ENCODE measurements at places on chromosomes 6 and 20.

- no peak for DNase-seq
Measured at GRCh38 chr20:20832715-20833114, 120.3 kb upstream of the RALGAPA2 start.

GRCh38 chr20:33769043-33769442 lies 37.2 kb downstream of the ZNF341 start:
- no peak for DNase-seq

GRCh38 chr6:41713159-41713649 lies 22.2 kb downstream of the TFEB start:
- peak; percentile 80 for DNase-seq

- DNase-seq = no peak
Measured at GRCh38 chr6:5054245-5054873, 30.8 kb upstream of the PPP1R3G start.

- DNase-seq = no peak
Measured at GRCh38 chr6:48777411-48777810, 666.4 kb upstream of the PTCHD4 start.

GRCh38 chr6:165662041-165662748 lies 846 bp downstream of the PDE10A start:
- peak; percentile 67 for DNase-seq

DNA sequence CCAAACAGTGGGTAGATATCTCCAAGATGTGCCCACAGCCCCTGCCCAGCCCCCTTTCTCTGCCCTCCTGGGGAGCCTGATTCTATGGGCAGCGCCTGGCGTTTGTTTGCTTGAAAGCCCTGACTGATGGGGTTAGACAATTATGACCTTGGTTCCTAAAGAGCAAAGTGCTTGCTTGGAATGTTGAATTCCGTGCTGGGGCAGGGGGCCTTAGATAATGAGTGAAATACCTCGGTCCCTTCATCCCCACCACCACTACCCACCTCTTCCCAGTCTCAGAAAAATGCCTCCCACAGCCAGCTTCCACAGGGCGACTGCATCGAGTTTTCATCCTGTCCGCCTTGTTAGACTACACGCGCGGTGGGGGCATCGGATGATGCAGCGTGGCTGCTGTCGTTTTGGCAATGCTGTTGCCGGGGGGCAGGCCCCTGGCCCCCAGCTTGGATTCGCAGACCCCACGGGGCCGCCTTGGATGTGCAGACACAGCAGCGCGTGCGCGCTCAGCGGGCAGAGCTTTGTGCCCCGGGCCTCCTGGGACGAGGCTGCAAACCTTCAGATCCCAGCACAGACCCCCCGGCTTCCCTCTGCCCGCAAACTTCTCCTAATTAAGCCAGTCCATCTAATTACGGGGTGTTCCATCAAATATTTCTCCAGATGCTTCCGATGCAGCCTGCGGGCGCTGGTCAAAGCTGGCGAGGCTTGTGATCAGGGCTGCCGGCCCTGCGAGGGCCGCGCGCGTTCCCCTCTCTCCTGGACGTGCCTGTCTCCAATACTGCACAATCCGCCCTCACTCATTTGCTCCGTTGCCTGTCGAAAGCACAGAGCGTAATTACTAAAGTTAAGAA lies 86.1 kb downstream of the LINC00237 start:
- DNase-seq = peak; percentile 45

DNA sequence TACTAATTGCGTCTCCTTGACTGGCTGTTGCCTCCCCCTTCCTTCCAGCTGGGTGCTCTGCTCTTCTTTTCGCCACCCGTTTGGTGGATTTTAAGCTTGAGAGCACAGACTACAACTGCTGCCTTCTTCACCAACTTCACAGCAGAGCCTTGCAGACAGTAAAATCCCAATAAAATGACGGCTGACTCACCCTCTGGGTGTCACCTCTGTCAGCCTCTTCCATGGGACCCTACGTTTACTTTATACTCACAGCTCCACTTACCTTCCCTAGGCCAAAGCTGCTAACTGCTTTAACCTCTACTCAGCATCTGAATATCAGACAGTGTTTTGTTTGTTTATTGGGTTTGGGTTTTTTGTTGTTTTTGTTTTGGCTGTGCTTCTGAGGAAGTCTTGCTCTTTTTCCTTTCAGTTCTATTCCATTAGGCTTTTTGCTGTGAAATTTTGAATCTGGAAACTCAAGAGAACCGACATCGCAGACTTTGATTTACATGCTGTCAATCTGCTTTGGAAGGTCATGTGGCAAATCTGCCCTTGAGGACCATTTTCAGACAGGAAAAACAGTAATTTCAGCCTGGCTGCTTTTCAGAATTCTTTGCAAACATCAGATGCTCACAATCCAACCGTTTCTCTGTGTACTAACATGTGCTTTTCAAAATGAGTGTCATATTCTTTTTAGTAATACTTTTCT lies 2.4 kb downstream of the AGPAT4 start:
- DNase-seq = no peak

DNA sequence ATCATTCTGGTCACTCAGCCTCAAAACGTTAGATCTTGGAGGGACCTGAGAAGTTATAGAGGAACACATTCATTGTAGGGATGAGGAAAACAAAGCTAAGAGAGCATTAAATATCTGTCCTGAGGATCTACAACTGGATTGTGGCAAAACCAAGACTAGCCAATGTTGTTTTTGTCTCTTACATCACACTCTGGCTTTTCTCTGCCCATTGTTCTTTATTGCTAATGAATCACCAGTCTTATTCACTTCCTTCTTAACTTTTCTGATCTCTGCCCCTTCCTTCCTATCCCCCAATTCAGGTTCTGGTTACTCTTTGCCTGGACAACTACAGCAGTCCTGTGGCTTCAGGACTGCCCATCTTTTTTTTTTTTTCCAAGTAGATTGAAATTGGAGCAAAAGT lies 57.0 kb upstream of the PREP start:
- DNase-seq = peak; percentile 16

DNA sequence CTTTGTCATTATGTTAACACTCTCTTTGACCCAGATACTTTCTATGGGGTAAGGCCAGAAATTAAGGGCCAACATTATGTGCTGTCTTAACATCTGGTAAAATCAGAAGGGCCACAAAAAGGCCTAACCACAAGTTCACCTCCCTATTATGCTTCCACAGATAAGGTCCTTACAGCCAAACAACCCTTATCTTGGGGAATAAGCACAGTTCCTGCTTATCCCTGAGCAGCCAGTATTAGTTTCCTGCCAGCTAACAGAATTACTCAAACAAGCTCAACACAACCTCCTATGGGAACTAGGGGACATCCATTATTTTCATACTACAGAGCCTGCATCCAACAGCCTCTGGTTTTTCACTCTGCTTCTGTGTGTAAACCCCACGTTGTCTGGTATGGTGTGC lies 724.8 kb downstream of the HACE1 start:
- DNase-seq = no peak

DNA sequence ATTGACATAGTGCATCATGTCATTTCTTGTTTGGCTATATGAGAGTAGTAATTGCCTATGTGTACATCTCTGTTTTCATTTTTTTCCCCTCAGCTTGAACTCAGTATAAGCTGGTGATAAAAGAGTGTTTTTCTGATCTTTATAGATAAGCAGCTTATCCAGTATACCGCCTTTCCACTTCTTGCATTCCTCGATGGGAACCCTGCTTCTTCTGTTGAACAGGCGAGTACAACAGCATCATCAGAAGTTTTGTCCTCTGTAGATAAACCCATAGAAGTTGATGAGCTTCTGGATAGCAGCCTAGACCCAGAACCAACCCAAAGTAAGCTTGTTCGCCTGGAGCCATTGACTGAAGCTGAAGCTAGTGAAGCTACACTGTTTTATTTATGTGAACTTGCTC lies 32.3 kb downstream of the HSF2 start:
- DNase-seq = no peak

DNA sequence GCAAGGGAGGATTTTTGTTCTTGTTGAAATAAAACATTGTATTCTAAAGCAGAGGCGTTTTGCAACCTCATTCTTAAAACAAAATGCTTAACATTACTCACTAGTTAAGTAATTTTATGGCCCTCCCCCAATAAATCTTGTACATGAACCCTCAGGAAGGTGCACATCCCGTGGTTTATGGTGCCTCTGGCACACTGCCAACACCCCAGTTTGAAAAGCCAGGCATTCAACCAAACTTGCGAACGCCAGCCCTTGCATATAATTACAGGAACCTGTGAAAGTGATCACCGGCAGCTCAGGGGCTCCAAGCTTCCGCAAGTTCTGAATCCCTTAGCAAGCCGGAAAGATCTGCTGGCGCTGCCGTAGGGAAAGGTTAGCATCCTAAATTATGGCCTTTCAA lies 1109.0 kb upstream of the FLRT3 start:
- DNase-seq = peak; percentile 54

DNA sequence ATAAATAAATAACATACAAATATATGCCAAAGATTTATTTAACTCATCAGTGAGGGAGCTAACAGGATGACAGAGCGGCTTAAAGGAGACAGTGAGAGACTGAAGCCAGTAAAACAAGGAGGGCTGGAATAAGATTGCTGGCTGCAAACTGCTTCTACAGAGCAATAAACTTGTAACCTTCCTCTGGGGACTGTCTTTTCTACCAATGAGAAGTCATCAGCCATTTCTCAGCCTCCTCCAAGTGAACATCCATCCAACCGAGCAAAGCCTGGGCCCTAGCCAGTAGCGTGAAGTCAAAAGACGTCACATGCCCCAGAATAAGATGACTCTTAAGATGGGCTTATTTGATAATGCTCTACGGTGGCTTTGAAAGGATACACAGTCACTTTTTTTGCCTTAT lies 42.5 kb downstream of the CPXM1 start:
- DNase-seq = no peak

DNA sequence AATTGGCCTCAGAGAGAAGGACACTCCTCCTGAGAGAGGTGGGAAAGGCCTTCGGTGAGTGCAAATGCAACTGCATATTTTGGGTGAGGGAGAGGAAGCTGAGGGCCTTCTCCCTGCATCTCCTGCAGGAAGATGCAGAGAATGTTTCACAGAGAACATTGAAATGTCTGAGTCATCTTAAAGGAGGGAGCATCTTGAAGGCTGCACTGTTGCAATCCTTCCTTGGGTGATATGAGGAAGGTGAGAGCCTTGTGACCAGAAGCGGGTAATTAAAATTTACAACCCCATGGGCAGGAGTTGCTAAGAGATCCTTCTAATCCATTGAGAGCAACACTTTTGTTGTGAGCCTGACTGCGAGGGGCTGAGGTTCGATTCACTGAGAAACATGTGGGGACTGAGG lies 375.7 kb upstream of the MARCKS start:
- no peak for DNase-seq

DNA sequence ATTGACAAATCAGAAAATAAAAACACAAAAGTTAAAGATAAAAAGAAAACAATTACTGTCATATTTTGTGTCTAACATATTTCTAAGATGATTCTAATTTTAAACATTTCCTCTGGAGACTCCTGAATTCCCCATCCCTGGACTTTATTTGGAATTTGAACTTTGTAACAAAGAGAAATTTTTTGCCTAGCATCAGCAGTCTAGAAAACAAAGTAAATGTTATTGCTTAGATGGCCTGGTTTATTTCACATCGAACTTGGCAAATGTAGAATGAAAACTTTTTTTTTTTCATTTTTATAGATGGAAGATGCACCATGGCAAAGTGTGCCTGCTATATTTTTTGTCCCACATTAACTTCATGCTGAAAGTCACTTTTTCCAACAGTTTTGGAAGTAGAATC lies 159.1 kb downstream of the TBX18 start:
- DNase-seq = no peak

DNA sequence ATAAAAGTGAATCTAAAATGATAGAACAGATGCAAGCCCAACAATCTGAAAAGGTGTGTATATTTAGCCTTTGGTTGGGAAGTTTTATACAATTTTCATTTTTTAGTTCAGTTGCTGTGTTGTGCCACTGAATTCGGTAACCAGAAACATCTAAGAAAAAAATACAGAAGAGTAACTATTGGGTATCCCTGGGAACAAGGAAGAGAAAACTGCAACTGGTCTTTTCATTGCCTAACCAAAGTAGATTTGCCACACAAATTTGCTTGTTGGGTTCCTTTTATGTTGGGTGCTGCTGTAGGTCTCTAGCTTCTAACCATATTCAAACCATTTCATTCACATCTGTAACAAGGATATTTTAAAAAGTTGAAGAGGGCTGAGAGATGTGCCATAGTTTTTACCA lies 2.8 kb upstream of the TMEM30A start:
- DNase-seq = no peak

DNA sequence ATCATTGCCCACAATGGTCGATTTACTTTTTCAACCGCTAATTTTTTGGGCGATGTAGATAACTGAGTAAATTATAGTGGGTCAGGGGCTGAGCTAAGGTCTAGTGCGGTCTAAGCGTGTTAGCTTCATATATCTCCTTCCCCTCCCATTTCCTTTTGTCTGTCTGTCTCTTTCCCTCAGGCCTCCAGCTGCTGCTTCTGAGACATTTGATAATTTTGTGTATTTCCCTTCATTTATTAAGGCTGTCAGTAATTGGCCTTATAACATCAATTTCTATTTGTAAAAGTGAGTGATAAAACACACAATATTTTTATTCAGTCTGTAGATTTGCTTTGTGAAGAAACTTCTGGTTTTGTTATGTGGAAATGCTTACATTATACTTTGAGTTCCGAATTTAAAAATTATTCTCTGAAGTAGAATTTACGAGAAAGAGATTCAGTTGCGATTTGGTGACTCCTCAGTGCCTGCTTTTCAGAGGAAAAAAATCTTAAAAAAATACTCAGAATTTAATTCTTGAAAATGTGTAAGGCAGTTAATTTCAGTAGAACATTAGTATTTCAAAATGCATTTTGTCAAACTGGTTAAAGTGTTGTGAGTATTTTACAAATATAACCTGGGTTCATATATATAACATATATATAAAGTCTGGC lies 1.4 kb downstream of the TMEM170B start:
- no peak for DNase-seq

DNA sequence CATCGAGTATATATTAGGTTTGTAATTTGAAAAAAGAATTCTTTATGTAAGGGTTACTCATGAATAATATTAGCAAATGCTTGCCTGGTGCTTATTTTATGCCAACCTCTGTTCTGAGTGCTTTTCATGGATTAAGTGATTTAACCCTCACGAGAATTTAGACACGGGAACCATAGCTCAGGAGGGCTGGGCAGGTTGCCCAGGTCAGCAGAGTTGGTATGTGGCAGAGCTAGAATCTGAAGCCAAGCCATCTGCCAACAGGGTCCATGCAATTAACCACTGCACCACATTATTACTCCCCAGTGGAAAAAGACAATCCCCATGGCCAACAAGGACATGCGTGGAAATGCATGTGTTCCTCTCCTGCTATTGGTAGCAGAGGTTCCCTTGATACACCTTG lies 345.6 kb downstream of the CDC5L start:
- peak; percentile 65 for DNase-seq

DNA sequence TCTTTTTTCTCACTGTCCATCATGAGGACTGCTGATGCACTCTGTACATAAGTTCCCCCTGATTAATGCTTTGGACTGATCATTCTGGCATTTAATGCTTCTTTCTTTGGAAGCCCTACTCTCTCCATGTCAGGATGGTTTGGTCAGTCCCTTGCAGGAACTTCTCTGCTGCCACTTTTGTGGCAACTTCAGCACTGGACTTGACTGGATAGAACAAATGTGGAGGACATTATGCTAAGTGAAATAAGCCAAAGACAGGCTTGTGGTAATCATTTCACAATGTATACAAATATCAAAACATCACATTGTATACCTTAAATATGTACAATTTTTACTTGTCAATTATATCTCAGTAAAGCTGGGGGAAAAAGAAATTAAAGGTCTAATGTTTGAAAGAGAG lies 12.2 kb upstream of the BRPF3 start:
- no peak for DNase-seq

- no peak for DNase-seq
Measured at GRCh38 chr6:137970368-137970767, 103.3 kb downstream of the TNFAIP3 start.
